CMK (cell line): ENCODE measurements at places on chromosomes 7 and 10.

- no peak for DNase-seq
These were observed 103.8 kb upstream of the PPIF start for GRCh38 chr10:79243181-79244067.

GRCh38 chr10:49791100-49791499 lies 29.0 kb upstream of the OGDHL start:
- no peak for DNase-seq

DNA sequence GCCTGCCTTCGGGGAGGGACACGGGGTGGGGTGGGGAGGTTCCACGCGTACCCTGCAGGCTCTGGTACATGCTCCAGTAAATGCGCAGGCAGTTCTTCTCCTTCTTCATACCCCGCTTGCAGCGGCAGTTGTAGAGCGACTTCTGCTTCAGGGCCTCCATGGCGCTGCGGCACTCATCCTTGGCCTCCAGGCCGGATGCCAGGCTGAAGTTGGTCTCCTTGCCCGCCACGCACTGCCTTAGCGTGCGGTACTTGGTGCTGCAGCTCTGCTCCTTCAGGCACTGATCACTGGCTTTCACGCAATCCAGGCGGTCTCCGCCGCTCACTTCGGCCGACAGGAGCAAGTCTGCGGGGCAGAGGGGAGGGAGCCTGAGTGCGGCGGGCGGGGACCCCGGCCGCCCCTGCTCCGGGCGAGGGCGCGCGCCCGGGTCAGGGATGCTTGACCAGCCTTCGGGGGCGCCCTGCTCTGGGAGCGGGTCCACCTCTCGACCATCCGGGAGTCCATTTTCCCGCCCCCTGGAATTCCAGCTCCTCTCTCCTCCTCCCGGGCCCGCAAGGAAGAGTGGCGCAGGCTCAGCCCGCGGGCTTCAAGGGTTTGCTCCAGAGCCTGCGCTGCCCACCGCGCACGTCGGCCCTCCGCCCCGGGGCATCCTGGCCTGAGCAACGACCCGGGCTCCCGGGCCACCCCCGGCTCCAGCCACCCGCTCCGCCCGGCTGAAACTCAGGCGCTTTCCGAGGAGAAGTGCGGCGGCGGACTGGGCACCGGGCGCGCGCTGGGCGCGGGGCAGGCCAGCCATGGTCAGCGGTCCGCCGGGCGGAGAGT lies 2.0 kb downstream of the GFRA1 start:
- no peak for DNase-seq

DNA sequence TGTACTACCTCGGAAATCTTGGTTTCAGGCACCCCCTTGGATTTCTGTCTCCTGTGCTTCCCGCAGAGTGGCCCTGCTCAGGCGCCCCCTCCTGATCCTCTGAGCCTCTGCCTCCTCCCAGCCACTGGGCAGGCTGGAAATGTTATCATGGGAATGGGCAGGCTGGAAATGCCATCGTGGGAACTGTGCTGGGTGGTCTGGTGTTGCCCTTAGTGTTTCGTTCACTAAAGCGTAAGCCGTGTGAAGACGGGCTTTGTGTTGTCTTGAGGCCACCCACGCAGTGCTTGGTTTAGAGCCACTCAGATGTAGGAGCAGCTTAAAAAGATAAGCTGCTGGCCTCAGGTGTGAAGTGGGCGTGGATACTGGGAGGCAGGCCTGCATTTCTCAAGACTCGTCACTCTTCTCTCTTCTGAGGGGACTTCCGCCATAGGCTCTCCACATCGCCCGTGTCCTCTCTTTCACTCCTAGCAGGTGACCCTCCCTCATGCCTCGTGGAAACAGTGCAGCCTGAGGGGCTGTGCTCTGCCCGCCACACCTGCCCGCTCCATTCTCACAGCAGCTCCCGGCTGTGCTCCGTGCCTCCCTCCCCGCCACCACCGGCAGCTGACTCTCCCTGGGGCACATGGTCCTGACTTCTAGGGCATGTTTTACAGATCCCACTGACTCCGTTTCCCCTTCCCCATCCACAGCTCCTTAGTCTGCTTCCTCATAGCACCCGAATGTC lies 28.5 kb downstream of the PPP2R2D start:
- no peak for DNase-seq

- DNase-seq = no peak
These were observed 14.3 kb downstream of the JAZF1 start for GRCh38 chr7:28165961-28166955.

- DNase-seq = no peak
These were observed 189.3 kb downstream of the ZMYND11 start for GRCh38 chr10:324593-324992.

- no peak for DNase-seq
These were observed 1.7 kb downstream of the AKR1B1 start for GRCh38 chr7:134457210-134457609.

GRCh38 chr7:99030951-99031350 lies 113.0 kb downstream of the SMURF1 start:
- no peak for DNase-seq

DNA sequence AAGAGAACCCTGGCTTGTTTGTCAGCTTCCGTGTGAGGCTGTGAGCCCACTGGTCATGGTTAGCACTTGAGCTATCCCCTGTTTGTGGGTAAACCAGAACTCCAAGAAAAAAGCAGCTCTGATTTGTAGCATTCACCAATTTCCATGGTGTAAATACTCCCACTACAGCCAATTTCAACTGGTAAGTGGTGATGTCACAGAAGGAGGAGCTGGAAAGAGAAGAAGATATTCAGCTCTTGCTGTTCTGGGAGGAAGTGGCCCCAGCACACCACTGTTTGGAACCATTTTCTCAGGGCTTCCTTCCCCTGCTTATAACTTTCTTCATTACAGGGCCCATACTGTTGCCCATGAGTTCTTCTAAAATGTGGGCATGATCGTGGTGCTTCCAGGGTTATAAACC lies 500.1 kb upstream of the ZMIZ1 start:
- no peak for DNase-seq

- no peak for DNase-seq
These were observed 138.7 kb downstream of the NEURL1 start for GRCh38 chr10:103632247-103632642.

GRCh38 chr7:132901241-132901640 lies 180.6 kb downstream of the CHCHD3 start:
- no peak for DNase-seq

- no peak for DNase-seq
These were observed 130.1 kb downstream of the EXOC4 start for GRCh38 chr7:133382775-133383559.

DNA sequence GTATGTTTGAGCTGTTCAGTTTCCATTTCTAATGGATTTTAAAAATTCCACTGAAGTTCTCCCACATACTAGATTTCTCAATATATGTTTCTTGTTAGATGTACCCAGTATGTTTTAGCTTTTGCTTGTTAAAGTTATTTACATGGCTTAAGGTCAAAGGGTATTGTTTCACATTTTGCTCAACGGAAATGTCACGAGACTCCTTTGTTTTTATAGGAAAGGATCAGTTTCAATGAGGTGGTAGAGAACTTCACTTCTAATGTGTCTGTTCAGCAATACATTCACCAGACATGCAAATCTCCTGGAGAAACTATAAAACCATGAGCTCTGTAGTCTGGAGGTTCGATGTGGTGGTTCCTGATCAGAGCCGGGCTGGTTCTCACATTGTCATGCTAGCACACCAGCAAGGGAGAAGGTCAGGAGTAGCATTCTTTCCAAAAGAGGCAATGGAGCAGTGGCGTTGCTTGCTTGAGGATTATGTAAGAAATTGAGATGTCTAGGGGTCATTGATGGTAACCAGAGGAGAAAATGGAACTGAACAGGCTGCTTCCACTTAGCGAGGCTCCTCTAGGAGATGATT lies 114.0 kb downstream of the RAB18 start:
- DNase-seq = no peak

GRCh38 chr7:157567666-157568065 lies 230.9 kb downstream of the DNAJB6 start:
- no peak for DNase-seq
